MM.1S (cell line): ENCODE measurements at places on chromosomes 3 and 15.
A peak's percentile ranks its signal among the peaks of the same experiment; 100 is the strongest.

DNA sequence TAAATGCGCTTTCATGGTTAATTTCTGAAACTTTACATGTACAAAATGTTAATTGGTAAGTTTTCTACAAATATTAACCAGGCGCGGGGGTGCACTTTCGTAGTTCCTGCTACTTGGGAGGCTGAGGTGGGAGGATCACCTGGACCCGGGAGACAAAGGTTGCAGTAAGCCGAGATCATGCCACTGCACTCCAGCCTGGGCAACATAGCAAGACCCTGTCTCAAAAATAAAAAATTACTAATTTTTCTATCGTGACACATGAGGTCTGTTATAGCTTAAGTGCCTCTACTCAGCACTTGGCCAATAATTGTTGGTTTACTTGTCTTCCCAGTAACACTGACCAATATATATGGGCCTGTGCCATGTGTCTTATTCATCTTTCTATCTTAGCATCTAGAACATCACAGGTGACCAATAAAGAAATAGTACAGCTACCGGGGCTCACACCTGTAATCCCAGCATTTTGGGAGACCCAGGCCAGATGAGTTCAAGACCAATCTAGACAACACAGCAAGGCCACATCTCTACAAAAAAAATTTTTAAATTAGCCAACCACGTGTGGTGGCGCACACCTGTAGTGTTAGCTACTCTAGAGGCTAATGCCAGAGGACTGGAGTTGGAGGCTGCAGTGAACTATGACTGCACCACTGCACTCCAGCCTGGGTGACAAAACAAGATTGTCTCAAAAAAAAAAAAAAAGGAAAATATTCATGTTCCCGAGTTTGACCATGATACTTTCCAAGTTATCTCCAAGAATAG, 6.1 kb downstream of the MSL2 start:
- DNase-seq = no peak

- DNase-seq = no peak
Measured at GRCh38 chr3:186630950-186631641, 9.1 kb upstream of the FETUB start.

DNA sequence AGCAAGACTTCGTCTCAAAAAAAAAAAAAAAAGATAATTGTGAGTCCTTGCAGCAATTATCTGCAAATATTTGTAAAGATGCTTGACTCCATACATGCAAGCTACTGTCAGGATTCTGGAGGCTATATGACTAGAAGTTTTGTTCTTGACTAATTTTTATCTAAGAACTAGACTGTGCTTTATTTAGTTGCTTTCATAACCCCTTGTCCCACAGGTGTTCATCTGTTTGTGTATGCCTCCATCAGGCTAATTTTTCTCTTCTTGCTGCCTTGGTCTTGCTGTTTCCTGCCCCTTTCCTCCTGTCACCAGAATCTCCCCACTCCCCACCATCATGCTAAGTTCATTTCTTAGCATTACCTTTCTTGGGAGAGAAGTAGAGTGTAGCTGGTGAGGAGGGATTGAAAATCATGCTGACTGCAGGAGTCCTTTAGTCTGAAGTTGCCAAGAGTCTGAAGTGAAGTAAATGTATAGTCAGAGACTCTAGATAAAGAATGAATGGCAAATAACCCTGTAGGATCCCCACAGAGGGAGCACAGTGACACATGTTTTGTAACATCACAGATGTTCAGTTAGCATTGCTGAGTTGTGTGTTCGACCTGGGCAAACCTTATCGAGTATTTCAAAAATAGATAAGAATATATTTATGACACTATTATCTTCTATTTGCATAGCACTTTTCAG, 12.5 kb downstream of the ST3GAL6 start:
- peak; percentile 78 for DNase-seq

DNA sequence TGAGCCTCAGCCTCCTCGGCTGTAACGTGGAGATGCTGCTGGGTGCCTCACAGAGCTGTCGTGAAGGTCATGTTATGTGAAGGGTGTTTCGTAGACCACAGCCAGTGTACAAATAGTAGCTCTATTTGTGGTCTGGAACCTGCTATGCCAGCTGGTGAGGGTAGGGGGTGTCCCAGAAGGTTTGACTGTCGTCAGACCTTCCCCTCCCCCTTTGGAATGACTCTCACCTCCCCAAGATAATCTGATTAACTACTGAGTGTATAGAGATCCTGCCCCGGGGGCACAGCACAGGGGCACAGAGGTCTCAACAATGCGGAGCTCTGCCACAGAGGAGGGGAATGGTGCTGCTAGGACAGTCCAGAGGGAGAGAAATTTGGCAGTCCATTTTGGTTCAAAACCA, 20.5 kb downstream of the FGD5 start:
- DNase-seq = no peak

DNA sequence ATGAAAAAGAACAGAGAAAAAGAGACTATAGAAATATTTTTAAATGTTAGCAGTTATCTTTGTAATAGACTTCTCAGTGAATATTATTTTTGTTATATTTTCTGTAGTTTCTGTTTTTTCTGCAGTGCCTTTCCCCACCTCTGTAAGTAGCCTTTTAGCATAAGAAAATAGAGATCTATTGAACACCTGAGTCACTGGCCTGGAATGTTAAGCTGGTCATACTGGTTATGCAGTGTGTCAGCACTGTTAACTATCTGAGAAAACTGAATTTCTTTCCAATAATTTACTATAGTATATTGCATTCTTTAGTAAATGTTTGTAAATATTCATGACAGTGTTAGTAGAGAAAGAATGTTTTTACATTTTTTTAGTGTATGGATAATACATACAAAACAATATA, 79.8 kb downstream of the NECTIN3 start:
- DNase-seq = no peak

DNA sequence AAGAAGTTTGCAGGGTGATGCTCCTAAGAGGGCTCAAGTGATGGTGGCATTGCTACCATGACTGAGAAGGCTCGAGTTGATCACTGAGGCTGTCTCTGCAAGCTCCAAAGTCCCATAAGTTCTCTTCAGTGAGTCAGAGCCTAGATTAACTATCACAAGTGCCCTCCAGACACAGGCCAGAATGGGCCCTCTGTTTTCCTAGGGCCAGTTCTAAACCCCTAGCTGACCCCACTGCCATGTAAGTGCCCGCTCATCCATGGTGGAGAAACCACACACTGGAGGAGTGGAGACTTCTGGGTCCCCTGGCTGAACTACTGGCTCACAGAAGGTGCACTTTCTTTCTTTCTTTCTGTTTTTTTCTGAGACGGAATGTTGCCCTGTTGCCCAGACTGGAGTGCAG, 87.6 kb upstream of the WNT5A start:
- DNase-seq = no peak

DNA sequence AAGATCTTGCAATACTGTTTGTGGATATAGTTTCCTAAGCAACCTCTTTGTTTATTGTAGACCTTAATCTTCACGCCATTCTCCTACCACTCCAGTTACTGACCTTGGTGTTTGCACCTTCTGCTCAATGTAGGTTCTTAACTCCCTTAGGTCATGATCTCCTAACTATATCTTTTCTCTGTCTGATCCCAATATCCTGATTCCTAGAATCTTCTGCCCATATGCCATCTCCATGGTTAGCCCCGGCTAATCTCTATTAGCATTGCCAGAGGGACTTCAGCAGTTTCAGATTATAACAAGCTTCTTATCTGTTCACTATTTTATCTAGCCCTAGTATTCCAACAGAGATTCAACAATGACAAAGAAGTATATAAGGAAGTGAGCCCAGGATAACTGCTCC, 64.9 kb downstream of the IMPG2 start:
- DNase-seq = no peak

- DNase-seq = no peak
Measured at GRCh38 chr3:46095307-46095706, 68.0 kb upstream of the XCR1 start.

GRCh38 chr3:148464246-148464645, 233.5 kb upstream of the AGTR1 start:
- no peak for DNase-seq

DNA sequence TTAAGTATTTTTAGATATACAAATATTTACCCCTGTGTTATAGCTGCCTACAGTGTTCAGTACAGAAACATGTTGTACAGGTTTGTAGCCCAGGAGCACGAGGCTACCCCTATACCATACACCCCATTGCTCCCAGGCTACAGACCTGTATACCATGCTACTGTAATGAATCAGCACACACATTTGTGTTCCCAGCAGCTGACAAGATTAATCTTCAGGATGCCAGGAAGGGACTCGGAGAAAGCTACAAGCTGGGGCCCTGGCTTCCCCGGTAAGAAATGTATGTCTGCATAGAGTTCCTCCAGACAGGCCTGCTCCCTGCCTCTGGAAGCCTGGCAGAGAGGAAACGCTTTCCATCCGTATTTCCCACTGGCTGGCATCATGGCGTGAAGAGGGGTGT, 136.5 kb downstream of the XXYLT1 start:
- DNase-seq = no peak

- no peak for DNase-seq
Measured at GRCh38 chr3:11536132-11536935, 107.4 kb downstream of the VGLL4 start.

- DNase-seq = no peak
Measured at GRCh38 chr15:77475001-77475400, 54.3 kb downstream of the HMG20A start.

DNA sequence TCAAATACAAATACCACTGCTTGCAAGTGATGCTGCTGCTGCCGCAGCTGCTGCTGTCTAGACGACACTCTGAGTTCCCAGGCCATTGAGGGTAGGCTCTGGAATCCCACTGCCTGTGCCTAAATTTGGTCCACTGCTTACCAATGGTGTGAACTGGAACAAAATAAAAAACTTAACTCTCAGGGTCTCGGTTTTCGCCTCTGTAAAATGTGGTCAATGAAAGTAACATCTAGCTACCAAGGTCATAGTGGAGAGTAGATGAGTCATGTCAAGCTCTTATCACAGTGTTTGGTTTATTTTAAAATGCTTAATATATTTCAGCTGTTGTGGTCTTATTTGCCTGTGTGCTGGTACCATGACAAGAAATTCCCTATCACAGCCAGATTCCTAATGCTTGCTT, 299.3 kb downstream of the CLSTN2 start:
- no peak for DNase-seq

DNA sequence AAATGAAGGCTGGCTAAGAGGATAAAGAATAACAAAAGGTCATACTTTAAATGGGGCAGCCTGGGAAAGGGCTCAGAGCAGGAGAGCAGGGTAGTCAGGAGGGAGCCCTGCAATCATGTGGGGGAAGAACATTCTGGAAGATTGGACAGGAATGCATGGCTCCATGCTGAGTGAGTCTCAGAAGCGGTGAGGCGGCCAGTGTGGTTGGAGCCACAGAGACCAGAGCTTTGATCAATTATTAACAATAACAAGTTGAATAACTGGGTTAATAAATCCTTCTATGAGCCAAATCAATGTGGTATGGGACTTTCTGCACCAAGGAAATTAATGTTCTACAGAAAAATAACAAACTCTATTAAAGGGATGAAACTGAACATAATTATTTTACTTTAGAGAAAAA, 57.9 kb upstream of the DCUN1D1 start:
- DNase-seq = no peak

GRCh38 chr15:100893261-100893963, 13.8 kb downstream of the ALDH1A3 start:
- no peak for DNase-seq

- DNase-seq = no peak
Measured at GRCh38 chr15:90191344-90191687, 9.8 kb upstream of the SEMA4B start.

DNA sequence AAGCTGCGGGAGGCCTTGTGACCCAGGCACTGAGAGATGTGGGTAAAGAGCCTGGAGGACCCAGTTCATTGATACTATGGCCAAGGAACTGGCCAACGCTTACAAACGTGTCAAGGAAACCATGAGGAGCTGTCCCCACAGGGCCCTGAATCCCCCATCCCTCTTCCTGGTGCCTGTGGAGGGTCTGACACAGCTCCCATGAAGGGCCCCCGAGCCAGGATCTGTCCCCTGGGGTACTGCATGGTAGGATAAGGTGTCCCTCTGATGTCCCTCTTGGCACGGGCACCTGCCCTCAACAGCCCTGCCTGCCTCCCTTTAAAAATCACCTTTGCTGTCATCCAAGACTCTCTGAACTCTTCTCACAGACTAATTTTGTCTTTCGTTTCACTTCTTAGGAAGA, 122.4 kb downstream of the ADCY5 start:
- DNase-seq = no peak

DNA sequence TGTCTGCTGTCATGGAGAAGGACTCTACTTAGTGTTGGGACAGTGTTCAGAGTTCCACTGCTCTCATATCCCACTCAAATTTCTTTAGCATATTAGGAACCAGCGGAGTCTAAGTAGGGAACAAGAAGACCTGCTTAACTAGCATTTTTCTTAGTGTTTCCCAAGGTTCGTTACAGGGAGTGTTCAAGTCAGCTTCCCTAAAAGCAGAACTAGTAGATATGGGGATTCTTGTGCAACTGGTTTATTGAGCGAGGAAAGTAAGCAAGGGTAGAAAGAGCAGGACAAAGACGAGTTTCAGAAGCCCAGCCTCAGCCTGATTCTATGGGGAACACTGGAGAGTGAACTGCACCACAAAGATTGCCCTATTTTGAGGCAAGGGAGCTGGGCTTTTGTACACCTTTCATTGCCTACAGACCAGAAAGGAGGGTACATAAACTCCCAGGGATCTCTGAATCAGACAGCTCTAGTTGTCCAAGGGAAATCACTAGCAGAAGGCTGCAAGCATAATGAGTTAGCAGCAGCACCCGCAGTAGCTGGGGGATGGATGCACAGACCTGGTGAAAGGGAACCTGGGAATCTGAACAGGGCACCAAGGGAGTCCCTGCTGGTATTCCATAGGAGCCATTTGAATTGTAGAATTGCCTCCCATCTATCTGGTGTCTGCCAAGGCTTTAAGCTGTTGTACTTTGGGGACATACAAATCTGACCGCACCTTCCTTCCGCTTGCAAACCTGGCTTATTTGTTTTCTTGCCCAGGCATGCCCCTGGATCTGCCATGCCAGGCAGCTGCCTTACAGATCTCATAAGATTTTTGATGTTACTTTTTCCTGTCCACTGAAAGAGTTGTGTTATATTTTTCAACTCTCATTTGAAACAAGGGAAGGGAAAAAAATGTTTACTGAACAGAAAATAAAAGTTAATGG, 15.1 kb downstream of the CMTM7 start:
- no peak for DNase-seq

GRCh38 chr3:16302082-16302631, 37.1 kb downstream of the OXNAD1 start:
- peak; percentile 45 for DNase-seq

DNA sequence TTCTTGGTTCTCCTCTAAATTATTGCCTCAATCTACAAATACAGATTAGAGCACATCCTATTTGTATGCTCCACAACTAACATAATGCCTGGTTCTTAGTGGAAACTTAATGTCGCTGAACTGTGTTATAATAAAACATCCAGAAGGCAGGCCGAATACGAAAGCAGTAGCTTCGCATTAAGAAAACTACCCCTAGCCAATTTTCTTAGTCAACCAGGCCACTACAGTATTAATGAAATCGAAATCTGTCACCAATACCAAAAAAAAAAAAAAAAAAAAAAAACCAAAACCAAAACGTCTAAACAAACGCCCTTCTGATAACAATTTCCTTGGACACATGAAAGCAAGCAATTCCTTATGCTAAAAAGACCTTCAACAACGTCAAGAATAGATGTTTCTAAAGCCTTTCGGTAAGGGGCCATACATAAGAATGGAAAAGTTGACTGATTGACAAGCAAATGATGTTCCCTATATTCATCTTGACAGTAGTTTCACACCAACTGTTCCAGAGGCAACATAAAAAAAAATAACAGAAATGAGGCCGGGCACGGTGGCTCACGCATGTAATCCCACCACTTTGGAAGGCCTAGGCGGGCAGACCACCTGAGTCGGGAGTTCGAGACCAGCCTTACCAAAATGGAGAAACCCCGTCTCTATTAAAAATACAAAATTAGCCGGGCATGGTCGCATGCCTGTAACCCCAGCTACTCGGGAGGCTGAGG, 1.3 kb downstream of the DENND6A start:
- DNase-seq = no peak

GRCh38 chr15:38696790-38697495, 132.3 kb upstream of the RASGRP1 start:
- no peak for DNase-seq
